Skeletal muscle cell (primary cell): ENCODE measurements at places on chromosomes 6 and 20.

GRCh38 chr6:135972586-135972985, 121.1 kb downstream of the PDE7B start:
- DNase-seq = no peak

GRCh38 chr20:48709744-48710143, 118.1 kb downstream of the PREX1 start:
- DNase-seq = no peak

- DNase-seq = no peak
These were observed 31.8 kb downstream of the PSMB9 start for GRCh38 chr6:32885698-32886286.

- peak; percentile 49 for DNase-seq
These were observed 8.5 kb downstream of the IGF2R start for GRCh38 chr6:159977255-159977903.

DNA sequence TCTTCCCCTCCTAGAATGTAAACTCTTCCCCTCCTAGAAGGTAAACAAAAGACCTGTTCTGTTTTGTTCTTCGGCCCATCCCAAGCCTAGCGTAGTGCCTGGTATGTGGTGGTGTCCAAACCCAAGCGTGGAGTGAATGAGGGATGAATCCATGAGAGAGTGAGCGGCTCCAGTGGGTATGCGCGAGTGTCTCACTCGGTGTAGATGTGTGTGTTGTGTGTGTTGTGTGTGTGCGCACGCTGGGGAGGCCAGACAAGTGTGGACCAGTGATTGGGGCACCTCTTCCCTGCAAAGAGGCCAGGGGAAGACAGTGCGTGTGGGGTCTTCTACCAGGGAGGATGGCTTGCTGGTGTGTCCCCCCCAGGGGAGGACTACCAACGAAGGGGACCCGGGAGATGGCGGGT, 392 bp upstream of the SLC2A10 start:
- no peak for DNase-seq
